ENCODE measurements at places on chromosomes 5 and 9.

DNA sequence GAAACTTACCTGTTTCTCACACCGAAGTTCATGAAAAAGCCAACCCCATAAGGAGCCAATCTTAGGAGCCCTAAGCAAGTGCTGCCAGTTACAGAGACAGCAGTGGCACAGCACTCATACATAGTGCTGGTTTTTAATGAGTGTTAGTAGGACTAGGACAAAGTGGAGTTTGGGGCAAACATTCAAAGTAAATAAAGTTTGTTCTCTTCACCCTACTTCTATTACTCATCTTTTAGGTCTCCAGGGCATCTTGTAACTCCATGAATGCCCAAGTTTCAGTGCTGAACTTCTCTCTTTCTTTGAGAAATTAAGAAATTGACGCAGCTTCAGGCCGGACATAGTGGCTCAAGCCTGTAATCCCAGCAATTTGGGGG lies 584.7 kb downstream of the EBF1 start:
- DNase-seq: no peak

GRCh38 chr5:53882676-53883031 lies 322.2 kb downstream of the NDUFS4 start:
- no peak for DNase-seq

GRCh38 chr5:110264661-110265060 lies 461.8 kb downstream of the TMEM232 start:
- no peak for DNase-seq

GRCh38 chr5:107381189-107381856 lies 289.4 kb downstream of the EFNA5 start:
- DNase-seq: no peak

DNA sequence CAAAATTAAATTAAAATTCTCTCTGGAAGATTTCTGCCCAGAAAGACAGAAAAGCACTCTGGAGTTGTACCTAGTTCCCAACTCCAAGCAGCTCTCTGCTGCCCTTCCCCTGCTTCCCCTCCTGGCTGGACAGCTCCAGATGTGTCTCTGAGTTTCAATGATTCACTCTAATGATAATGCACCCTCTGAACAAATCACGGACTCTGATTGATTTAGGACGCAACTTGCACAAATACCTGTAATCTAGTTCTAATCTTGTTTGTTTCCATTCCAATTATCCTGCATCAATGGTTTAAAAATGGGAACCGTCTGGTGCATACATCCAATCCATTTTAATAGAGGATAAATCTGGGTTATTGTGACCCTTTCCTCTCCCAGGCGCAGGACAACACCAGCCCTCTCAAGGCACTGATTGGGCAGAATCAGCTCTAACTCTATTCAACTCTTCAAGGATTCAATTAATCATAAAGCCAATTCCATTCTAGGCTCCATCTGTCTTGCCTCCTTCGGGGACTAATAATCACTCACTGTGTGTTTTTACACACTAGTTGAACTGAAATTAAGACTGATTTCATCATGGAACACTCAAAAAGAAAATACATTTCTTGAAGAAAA lies 111.2 kb upstream of the LRRTM2 start:
- DNase-seq: no peak

GRCh38 chr9:79116709-79117108 lies 455.1 kb upstream of the TLE4 start:
- no peak for DNase-seq

DNA sequence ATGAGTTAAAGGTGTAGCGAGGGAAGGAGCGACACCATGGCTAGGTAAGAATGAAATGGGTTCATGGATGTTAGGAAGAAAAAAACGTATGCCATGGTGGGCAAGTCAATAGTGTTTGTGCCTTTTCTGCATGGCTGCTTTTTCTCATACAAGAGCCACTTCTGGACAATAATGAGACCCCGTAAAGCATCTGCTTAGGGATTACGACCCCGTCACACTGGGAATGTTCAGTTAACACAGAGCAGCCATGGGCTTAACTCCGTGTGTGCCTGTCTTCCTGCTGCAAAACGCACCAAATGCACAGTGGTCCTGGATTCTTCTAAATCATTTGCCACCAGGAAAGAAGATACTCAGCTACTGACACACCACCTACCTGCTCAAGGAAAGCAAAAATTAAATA lies 81.8 kb downstream of the NFIB start:
- DNase-seq: no peak

GRCh38 chr5:139638090-139638735 lies 9.9 kb upstream of the CXXC5 start:
- peak; percentile 74 for DNase-seq

GRCh38 chr9:137955224-137955570 lies 77.6 kb downstream of the CACNA1B start:
- DNase-seq: no peak

DNA sequence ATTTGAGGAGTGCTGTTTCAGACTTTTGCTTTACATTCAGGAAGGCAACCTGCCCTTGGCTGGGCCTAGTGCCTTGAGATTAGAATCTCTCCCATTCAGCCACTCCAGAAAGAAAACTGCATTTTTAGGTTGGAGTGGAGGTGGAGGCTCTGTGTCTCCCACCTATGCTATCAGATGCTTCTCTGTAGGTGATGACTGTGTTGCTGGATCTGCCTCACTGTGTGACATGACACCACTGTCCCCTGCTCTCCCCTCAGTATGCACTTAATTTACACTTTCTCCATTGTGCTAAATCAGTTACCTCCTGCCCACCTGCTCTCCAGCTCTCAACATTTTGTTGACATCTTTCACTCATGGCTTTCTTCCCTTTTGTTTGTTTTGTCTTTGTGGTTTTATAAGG lies 265.8 kb downstream of the TENT4A start:
- DNase-seq: no peak

DNA sequence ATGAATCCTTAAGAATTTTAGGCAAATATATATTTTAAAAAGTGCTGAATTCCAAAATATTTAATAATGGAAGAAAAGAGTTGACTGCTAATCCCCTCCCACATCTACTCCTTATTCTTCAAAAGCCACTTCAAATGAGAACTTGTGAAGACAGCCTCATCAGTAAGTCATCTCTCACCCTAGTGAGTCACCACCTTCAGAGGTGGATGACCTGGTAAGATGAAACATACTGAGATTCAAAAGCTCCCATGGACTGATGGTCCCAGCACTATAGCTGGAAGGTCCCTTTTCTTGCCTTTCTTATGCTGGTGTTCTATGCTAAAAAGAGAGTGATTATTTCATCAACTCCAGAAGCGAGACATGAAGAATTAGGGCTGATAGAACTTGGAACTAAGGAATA lies 37.8 kb upstream of the SPDL1 start:
- DNase-seq: no peak

GRCh38 chr5:68086857-68087256 lies 128.7 kb upstream of the PIK3R1 start:
- DNase-seq: no peak

- DNase-seq: no peak
Observed at GRCh38 chr5:172010278-172010677, 3.8 kb upstream of the FBXW11 start.

GRCh38 chr5:74638970-74639806 lies 1.3 kb downstream of the ENC1 start:
- DNase-seq: no peak

- DNase-seq: peak; percentile 17
Observed at GRCh38 chr9:137784046-137784445, 93.5 kb upstream of the CACNA1B start.

DNA sequence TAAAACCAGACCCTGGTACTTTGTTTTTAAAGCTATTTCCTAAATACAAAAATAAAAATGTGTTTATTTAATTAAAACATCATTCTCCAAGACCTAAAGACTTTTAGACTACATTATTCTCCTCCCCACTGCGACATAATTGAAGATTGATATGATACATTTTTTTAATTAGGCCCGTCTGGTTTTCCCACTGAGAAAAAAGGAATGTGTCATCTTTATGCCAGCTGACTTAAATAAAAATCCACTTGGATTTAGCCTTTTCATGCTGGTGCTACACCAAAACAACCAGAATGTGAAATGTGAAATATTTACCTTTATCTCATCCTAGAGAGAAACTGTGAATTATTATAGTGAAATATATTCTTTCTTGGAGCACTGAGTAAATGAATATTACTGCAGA lies 155.5 kb upstream of the PPP1R2B start:
- DNase-seq: no peak

DNA sequence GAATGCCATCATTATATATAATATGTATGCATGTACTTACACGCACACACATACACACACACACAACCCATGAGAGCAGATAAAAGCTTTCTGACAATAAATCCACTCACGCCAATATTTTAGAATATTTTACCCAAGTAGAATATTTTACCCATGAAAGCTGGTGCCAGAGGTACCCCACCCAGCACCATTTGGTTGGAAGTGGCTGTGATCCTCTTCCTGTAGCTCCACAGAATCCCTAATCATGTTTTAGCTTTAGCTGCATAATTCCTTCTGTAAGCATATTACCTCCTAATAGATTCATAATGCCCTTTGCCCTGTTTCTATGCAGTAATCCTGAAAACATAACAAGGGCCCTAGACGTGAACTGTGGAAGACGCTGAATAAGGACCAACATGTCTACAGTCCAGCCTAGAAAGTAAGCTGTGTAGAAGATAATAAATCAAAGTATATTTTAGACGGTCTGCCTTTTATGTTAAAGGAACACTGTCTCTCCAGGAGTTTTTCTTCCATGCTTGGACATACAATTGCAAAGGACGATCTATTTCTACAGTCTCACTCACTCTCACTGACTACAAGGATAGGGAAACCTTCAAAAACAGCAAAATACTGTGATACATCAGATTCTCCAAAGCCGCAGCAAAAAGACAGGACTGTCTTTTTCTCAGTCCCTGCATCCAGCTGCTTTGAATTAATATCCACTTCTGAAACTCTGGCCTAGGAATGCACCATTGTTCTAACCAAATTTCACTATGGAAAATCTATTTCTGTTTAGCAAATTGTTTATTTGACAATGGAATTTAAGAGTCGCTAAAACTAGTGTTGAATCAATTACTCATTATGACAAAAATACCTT lies 98.2 kb downstream of the USP20 start:
- DNase-seq: no peak

DNA sequence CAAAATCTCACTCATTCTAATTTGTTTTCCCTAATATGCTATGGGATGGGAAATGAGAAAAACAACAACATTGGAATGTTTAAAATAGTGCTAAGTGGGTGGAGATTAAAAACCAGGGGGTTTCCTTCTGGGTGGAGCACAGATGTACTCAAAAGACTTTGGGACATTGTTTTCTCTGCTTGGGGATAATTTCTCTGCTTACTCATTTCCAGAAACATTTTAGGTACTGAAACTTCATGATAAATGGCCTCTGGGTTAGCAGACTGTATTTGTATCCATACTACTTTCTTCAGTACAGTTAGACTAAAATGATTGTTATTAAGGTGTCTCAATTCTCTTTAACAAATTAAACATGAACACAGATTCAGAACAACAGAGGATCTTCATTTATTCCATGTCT lies 17.4 kb downstream of the ELOVL7 start:
- no peak for DNase-seq

DNA sequence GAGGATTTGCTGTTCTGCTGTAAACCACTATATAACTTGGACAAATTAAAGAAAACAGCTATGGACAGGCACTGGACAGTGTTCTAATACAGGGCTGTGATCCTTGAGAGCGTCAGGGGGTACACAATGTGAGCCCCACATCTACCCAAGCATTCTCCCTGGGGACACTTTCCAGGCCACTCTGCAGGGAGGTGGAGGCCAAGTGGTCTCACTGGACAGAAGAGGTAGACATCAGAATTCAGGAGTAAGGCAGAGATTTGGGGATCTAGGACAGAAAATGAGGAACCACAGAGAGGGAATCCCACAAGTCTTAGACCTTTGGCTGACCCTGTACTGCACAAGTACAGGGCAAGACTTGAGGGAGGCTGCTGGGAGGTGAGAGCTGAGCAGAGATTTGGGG lies 3.8 kb upstream of the IGFBPL1 start:
- DNase-seq: no peak

DNA sequence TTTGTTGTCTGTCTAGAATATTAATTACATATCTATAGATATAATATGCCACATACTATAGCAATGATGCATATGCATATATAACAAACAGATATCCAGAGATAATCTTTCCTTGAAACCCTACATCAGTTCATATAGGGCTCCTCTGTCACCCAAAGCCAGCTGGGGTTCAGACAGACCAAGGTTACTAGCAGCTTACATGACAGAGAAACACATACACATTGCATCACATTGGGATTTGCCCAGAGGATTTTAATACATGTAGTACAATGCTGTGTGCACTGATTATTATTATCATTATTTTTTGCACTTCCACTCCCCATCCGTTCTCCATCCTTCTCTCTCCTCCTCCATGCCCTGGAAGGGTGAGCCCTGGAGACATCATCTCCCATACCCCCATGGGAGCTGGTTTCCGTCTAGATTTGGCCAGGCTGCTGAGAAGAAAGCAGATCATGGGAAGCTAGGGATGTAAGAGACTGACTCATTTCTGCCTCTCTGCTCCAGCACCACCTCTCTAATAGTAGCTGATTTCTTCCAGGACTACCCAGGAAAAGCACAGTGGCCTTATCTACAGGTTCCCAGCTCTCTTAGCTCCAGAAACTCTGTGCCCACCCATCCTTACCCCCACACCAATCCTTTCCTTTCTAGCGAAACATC lies 23.3 kb downstream of the FST start:
- no peak for DNase-seq

DNA sequence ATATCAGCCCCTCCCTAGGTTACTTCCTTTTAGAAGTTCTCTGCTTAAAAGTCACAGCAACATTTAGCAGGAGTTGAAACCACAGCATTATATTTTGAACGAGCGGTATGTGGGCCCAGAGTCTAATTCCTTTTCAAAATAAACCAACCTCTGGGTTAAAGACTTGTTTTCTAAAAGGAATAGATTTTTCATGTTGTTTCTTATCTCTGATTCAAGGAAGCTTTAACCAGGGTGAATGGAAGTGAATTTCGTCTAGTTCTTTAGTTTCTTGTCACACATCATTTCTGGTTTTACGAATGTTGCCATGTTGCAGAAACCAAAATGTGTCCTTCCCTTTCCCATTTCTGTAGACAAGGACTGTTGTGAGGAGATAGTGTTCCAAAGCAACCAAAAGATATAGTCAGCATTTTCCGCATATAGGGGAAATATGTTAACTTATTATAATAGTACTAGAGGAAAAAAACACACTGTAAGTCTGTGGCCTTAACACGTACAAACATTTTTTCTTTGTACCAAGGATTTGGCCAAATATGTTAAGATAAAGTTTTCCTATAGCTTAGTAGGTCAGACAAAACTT lies 142.4 kb downstream of the PCSK5 start:
- no peak for DNase-seq

DNA sequence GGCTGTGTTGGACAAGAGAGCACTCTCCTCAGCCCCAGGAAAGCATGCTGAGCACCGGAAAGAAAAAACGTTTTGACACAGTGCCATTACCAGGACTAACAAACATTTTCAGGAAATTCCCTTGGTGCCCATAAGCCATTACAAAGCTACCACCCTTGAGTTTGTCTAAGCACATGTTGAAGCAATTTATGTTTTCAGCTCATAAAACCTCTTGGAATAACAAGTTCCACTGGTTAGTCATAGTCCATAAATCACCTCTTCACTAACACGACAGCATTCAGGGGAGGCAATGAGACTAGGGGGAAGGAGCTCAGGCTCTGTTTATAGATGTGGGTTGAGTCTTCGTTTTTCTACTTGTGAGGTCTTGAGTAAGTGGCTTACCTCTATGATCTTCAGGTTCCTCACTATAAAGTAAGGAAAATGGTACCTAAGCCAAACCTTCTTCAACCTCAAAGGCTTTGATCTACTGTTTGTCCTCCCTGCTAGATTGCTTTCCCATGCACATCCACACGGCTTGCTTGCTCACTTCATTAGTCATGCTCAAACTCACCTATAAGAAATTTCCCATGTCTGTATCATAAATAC lies 65.4 kb downstream of the DRD1 start:
- DNase-seq: peak; percentile 59

- DNase-seq: no peak
Observed at GRCh38 chr5:148963664-148964063, 99.2 kb downstream of the SH3TC2 start.

Measured in NCI-H510A (cell line).